ENCODE measurements at places on chromosomes 6 and 20.

- no peak for DNase-seq
These were observed 27.3 kb upstream of the ZNF184 start for GRCh38 chr6:27500177-27500576.

DNA sequence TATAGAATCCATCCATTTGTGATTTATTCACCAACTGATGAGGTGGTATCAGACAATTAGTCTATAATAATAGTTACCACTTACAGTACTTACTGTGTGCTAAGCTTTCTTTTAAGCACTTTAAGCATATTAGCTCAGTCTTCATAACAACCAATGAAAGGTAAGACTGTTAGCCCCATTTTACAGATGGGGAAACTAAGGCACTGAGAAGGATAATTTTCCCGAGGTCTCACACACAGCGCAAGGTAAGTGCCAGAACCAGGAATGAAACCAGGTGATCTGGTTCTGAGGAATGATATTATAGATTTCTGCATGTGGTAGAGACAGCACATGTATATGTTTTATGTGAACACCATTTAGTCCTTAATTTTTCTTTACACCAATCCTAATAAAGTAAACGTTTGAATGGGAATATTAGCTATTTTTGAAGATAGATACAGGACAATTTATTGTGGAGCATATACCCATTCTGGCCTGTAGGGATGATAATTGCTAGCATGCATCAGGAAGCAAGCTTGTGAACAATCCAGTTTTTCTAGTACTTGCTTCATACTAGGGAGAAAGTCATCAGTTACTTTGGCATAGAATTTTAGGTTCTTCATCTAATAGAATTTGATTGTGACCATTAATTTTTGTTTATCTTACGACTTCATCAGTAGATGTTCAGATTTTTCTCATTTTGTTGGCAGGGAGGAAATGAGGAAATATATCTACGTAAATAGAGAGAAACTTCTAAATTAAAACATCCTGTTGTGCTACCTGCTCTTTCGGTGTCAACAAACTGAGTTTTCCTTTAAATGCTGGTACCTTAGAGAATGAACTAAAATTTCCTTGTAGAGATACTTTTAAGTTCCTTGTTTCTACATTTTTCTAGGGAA lies 3.0 kb downstream of the YWHAB start:
- DNase-seq: no peak

GRCh38 chr6:10184371-10185227 lies 230.3 kb downstream of the TFAP2A start:
- DNase-seq: no peak

- DNase-seq: peak; percentile 16
These were observed 52.3 kb downstream of the HBS1L start for GRCh38 chr6:135002229-135002844.

GRCh38 chr6:168113226-168113625 lies 34.2 kb upstream of the FRMD1 start:
- no peak for DNase-seq

DNA sequence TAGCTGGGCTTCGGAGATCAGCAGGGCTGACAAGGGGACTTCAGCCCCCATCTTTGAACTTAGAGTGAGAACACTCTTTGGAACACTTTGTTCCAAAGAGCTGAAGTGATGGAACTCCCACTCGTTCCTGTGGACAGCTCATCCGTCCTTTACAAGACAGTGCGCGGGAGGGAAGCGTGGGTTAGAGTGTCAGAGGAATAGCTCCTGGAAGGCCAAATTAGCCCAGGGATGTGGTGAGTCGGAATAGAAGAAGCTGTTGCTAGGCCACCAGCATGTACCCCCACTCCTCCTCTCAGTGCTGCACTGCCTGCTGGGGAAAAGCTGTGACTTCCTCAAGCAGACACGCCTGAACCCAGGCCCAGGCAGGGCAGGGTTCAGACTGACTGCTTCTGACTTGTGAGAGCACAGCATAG lies 1.7 kb downstream of the SDCBP2 start:
- DNase-seq: no peak

- DNase-seq: no peak
These were observed 287.2 kb downstream of the RFPL4B start for GRCh38 chr6:112634376-112634775.

DNA sequence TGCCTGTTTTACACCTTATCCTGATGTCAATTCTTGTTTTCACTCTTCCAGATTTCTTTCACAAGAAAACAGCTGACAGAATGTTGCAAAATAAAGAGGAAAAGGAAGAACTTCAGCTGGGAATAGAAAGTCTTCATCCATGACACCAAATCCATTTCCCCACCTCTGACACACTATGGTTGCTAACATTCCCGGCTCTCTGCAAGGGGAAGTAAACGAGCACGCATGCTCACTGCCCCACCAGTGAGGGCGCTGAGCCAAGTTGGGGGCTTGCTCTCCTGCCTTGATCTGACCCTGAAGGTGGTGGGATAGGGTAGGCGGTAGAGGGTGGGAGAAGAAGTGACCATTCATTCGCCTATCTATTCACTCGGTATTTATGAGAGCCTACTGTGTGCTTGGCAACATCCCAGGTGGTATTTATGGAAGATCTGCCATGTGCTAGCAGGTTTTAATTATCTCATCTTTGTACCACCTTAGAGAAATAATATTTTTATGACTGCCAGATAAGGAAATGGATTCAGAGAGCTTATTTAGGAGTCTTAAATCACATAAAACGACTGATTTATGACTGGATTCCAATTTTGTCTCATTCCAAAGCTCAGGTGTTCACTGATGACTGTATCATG lies 206.2 kb downstream of the FOXC1 start:
- no peak for DNase-seq

DNA sequence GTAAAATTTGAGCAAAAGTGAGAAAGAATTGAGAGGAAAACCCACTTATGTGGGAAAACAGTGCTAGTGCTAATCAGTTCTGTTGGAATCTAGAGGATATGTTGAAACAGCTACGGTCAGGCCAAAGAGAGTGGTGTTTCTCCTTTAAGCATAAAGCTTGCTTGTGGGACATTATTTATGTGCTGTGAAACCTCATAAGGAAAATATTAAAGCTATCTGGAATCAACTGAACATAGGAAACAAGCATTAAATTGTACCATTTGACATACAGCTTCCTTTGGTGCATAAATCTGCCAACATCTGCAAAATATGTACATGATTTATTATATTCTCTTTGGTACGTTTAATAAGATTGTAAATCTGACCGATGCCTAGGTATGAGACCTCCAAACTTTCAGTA lies 182.5 kb upstream of the PDE10A start:
- no peak for DNase-seq

GRCh38 chr6:34229877-34230276 lies 6.8 kb upstream of the HMGA1 start:
- no peak for DNase-seq

DNA sequence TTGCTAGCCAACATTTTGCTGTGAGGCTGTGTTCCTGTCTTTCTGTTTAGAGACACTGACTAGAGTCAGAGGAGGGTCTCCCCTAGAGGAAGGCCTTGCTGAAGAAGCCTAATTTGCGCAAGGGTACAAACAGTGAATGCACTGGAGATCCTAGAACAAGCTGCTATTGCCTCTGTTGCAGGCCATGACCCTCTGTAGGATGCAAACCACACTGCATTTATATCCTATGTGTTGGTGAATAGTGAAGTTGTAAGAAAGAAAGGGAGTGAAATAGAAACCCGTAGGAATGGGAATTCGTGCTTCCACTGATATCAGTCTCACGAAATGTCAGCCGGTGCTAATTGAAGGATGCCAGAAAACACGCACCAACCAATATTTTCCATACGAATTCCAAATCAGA lies 88.2 kb downstream of the GJA1 start:
- DNase-seq: no peak

DNA sequence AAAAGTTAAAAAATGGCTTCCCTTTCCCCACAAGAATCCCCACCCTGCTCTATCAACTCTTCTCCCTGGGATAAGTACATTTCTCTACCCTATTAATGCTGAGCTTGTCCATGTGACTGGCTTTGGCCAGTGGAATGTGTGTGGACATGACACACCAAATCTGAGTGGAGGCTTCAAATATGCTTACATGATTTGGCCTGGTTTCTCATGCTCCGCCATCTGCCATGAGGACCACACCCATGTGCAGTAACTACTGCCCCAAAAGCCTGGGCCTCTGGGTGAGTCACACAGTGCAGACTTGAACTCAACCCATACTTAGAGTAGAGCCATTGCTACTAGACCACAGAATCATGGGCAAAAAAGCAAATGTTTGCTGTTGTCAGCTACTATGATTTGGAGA lies 65.4 kb downstream of the PRND start:
- no peak for DNase-seq

DNA sequence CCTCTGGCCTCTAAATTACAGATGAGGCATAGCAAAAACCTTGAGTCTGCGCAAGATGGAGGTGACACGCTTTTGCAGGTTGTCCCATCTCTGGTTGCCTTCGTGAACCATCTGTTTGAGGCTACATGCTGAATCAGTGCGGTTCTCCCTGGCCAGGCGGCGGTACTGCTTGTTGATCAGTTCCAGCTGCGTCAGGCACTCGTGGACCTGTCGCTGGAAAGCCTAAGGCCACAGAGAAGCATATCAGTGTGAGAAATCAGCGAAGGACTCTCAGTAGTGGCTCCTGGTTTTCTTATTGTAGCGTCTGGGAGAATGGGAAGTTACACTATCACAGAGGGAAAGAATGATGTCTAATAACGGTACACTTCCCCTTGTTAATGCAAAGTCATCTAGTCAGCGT lies 344.4 kb downstream of the ESR1 start:
- no peak for DNase-seq

DNA sequence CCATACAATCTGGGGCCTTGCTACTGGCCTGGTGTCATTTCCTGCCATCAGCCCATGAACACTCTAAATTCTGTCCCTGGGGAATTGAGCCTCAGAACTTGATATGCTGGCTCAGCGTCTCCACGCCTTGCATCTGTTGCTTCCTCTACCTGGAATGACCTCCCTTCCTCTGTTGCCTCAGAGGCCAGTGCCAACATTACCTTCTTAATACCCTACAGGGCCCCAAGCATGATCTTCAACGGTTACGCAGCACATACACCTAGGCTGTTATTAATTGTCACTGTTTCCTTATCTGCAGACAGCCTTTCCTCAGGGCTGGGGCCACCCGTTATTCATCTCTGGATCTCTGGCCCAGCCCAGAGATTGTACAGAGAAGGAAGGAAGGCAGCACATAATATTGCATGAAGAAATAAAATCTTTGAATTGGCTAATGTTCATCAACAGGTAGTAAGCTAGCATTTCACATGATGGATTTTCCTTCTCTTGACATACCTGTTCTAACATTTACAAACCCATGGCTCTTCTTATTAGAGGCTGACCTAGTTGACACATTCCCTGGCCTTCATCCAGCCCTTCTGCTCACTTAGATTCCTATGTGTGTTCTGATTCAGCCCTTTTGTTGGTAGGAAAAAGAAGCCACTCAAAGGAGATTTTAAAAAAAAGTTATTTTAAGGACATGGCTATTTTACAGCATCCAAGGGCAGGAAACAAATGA lies 8.4 kb upstream of the RNF182 start:
- DNase-seq: peak; percentile 76

- DNase-seq: peak; percentile 90
These were observed 116.3 kb downstream of the ANKRD60 start for GRCh38 chr20:58112017-58112781.

Measured in NCI-H2171 treated with DMSO at 0.1 percent for 48 hours (cell line).